ENCODE measurements at places on chromosomes 3 and 15.
A peak's percentile ranks its signal among the peaks of the same experiment; 100 is the strongest.

DNA sequence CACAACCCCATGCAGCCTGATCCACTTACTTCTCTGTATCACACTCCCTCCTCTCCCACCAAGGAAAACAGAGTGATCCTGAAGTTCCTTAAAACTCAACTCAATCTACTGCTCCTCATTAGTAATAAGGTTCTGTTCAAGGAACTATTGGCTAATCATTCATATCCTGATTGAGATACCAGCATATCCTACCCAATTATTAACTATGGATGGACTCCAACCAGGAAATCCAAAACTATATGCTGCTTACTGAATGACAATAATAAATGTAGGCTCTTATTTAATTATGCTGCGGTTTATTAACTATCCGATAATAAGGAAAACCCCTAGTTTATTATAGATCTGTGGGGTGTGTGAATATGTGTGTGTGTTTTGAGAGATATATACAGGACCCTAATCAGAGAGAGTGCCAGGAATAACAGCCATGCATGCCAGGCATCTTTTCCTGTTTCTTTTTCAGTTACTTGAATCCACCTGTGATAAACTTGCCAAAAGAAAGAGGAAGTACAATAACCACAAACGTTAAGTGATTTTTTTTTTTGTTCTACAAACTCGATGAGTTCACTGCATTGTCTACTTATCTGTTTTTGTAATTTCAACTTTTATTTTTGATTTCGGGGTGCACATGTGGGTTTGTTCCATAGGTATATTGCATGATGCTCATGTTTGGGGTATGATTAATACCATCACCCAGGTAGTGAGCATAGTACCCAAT is 1031.7 kb upstream of the CFAP20DC start:
- no peak for DNase-seq

DNA sequence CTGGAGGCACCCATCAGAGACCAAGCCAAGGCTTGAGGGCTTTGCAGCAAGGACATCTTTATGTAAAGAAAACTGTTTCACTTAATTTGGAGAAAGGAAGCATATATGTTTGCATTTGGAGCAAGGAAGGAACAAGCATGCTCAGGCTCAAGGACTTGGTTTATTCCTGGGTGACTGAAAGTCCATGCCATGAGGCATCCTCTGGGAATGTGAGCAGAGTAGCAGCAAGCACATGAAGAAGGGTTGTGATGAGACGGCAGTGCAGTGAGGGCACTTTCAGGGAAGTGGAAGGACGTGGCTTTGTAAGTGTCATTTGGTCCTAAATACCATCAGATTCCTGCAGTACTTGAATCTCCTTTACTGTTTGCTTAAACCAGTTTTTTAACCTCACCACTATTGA is 26.8 kb downstream of the POLG start:
- no peak for DNase-seq

GRCh38 chr15:33742306-33742705 is 226.0 kb upstream of the CHRM5 start:
- no peak for DNase-seq

- peak; percentile 86 for DNase-seq
These were observed 5.6 kb upstream of the MECOM start for GRCh38 chr3:169668957-169669741.

DNA sequence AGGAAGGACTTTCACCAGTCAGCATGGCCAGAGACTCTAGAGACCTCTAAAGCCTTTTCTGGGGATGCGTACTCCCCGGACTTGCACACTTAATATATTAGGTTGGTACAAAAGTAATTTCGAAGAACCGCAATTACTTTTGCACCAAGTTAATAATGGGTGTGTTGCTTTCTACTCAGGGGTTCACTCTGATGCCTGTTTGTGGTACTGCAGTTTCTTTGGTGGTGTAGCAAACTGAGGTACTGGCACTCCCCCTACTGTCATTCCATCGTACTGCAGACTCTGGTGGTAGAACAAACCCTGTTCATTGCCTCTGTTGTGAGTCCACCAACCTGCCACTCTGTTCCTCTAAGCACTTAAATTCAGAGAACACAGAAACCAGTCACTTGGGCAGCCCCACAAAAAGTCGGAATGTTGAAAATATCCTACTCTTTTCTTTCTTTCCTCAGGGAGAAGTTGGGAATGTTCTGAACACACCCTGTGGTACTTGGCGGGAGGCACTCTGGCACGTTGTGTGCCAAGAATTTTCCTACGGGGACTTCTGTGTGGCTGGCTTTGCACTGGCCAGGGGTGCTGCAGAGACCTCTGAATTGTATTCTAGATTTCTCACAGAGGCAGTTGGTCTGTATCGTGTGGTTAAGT is 46.3 kb downstream of the GABRG3 start:
- DNase-seq = peak; percentile 66

DNA sequence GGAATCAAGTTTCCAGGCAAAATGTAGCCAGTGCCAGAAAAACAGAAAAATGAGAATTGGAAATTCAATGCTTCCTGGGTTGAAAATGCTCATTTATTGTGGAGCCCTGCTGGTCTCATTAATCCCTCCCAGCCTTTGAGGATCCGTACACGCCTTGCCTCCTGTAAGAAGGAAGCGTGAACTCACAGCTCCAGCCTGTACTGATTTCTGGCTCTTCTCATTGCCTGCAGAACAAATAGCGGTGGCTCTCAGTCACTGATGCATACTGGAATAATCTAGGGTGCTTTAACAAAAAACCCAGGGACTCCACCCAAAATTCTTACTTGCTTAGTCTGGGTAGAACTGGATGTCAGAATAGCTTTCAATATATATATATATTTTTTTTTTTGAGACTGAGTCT is 29.3 kb upstream of the SLC24A5 start:
- no peak for DNase-seq

DNA sequence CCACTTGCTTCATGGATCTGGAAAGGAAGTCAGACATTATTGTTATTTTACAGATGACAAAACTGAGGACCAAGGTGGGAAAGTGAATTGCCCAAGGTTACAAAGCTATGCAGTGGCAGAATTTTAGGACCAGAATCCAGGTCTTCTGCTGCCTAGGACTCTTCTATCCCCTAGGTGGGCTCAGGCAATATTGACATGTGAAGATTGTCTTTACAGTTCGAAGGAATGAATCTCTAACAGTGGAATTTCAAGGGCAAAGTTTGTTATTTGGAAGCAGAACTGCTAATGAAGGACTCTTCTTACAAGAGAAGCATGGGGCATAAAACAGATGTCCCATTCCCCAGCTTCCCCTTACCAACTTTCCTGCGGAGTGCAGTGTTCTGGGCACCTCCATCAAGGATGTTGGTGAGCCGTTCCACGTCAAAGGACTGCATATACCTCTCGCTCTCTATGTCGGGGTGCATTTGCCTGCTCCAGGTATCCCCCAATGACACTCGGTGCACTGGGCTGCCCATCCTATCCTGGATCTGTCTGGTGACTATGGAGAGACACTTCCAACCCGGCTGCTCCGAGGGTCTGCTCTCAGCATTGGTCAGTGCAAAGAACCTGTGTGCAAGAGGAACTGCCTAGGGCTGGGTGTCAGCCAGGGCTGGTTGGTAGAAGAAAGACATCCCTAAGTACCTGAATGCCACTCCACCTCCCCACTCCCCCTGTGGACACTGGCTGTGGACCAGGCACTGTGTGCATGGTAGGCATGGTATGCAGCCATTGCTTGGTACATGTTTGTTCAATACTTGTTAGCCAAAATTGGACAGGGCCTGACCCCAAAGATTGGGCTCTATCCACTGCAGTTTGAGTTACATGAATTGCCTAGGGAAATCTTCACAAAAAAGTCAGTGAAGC is 2.1 kb downstream of the ACOX2 start:
- no peak for DNase-seq

GRCh38 chr3:57803647-57804081 is 47.6 kb downstream of the SLMAP start:
- peak; percentile 63 for DNase-seq

Data from suppressor macrophage treated with lipopolysaccharide for 1 hour (primary cell).